Immature natural killer cell (primary cell): ENCODE measurements at places on chromosomes 2 and 18.
A peak's percentile ranks its signal among the peaks of the same experiment; 100 is the strongest.

GRCh38 chr2:109218087-109218791 is 89.2 kb downstream of the SH3RF3 start:
- peak; percentile 24 for DNase-seq

DNA sequence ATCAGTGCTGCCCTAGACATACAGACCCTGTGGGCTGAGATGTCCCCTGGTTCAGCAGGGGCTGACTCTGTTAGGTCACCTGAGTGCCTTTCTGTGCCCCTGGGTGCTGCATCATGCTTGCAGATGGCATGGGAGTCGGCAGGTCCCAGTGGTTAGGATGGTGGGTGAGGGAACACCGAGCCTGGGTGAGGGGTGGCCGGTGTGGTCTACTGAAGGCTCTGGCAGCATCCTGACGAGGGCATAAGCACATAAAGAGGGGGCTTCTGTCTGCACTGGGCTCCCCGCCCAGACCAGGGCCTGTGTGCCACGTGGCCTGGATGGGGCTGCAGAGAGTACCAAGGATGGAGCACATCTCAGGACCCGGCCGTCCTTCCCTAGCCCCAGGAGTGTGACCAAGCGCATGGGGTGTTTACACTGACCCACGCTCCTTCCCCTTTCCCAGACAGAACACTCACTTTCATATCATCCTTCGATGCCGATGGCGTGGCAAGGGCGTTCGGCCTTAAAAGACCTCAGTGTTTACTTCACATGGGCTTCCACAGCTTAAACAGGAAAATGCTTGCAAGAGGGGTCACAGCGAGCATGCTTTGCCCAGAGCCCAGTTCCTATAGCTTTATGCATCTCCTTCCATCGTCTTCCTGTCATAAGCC is 115.1 kb downstream of the STPG4 start:
- DNase-seq: no peak

- no peak for DNase-seq
These were observed 214.3 kb downstream of the RIT2 start for GRCh38 chr18:42901161-42901560.

GRCh38 chr2:230602562-230603230 is 109.9 kb upstream of the CAB39 start:
- DNase-seq: peak; percentile 43

- no peak for DNase-seq
These were observed 81.9 kb upstream of the TMEM178A start for GRCh38 chr2:39583781-39584180.

DNA sequence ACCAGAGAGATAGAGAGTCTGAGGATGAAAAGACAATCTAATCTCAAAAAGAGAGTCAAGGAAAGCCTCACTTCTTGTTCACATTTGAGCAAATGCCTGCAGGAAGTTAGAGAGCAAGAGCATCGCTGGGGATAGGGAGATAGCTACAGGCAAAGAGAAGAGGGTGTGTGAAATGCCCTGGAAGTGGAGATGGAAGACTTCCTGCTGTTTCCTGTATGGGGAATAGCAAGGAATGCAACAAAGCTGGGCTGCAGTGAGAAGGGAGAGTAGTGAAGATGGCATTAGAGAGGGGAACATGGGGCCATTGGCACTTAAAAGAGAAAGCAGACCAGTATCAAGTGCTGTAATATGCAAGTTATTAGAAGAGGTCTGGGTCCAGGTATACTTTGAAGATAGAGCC is 488.6 kb downstream of the METTL4 start:
- DNase-seq: no peak

GRCh38 chr2:114550895-114551793 is 108.7 kb downstream of the DPP10 start:
- no peak for DNase-seq

GRCh38 chr2:237859533-237860272 is at the start of gene RAMP1:
RAMP1 (plus strand) TSS chr2:237859623; CDS start chr2:237859676, 53 bp downstream.
- peak; percentile 29 for DNase-seq

DNA sequence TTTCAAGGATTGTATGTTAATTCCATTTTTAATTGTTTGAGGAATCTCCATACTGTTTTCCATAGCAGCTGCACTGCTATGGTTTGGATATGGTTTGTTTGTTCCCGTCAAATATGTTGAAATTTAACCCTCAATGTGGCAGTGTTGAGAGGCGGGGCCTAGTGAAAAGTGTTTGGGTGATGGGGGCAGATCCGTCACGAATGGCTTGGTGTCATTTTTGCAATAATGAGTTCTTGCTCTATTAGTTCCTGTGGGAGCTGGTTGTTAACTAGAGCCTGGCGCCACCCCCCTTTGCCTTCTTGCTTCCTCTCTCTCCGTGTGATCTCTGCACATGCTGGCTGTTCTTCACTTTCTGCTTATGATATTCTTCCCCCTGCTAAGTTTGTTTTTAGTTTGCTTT is 71.4 kb upstream of the LDLRAD4 start:
- no peak for DNase-seq
